ENCODE measurements at places on chromosomes 1 and 21.

DNA sequence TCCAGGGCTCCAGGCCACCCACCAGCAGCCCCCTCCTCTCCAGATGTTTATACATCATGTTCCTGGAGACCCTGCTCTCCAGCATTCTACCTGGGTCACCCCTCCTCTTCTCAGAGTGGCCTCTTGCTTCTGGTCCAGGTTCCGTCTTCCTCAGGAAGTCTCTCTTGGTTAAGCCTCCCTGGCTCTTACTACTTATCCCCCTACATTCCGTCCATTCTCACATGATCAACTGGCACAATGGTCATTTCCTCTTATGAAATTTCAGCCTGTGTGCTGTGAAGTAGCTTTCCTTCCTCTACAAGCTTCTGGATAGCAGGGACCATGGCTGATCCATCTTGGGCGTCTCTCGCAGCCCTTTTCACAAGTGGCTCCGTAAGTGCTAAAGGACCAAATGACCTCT lies 33.9 kb upstream of the ATP2B4 start:
- DNase-seq = no peak

- no peak for DNase-seq
Measured at GRCh38 chr21:43209575-43210453, 41.0 kb downstream of the CRYAA start.

- DNase-seq = no peak
Measured at GRCh38 chr1:110436635-110437034, 14.3 kb upstream of the PROK1 start.

DNA sequence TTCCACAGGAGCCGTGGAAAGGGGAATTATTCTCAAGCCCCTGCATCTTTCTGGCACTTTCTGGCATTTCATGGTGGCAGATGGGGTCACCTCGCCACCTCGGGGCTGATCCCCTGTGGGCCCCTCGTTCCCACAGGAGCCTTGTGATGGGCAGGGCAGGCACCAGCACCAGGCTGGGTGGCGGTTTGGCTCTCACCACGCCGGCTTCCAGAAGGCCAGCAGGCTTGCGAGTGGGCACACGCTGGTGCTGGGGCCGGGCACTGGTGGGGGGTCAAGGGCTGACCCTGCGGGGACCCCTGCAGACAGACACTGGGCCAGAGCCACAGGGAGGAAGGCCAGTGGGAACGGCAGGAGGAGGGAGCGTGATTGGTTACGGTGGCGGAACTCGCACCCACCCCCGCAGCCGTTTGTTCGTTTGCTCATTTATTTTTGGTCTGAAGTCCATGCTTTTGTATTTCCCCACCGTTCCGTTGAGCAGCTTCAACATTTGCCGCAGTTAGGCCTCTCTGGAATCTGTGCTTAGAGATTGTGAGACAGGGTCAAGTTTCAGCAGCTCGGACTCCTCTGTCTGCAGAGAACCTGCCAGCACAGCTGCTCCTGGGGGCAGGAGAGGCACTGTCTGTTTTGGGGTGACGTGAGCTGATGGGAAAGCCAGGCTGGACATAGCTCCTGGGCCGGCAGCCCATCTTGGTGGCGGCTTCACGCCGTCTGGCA lies 5.3 kb downstream of the COL18A1 start:
- no peak for DNase-seq

- DNase-seq = no peak
Measured at GRCh38 chr1:31531177-31531999, 44.9 kb upstream of the TINAGL1 start.

- no peak for DNase-seq
Measured at GRCh38 chr1:84164161-84164560, 20.1 kb downstream of the PRKACB start.

DNA sequence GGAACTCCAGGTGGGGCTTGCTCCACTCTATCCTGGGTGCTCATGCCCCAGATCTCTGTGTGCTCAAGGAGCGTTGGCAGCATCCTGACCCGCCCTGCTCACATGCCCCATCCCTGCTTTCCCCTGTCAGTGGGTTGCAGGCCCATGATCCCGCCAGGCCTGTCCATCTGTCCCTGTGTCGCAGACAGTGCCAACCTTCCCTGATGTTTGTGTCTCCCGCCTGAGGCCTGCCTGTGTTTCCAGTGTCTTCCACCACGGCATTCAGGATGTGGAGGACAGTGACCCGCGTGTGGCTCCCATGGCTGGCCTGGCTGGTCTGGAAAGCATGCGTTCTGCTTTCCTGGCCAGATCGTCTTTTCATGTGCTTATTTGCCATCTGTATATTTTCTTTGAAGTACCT lies 82.9 kb downstream of the PCBP3 start:
- no peak for DNase-seq

DNA sequence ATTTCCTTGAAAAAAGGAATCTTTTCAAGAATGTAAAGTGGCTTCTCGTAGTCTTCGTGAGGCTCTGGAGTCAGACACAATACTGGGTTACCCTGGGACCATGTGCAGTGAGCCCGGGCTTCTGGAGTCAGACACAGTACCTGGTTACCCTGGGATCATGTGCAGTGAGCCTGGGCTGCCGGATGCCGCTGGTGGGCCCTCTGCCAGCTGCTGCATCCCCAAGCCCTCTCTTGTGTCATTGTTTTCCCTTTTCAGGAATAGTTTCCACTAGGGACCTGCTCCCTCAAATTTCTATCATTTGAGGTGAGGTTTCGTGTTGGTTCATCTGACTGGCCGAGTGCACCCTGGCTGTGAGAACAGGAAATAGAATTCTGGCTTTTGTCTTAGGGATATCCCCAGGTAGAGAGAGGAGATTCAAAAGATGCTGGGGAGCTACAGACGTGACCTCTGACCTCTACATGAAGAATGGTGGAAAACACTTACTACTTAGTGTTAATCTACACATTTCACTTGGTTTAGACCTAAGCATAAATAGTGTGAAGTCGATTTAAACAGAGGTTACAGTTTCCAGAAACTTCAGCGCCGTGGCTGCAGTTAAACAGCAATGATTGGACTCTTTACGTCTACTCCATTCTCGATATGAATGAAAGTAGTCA lies 10.6 kb downstream of the ADARB1 start:
- DNase-seq = no peak

- no peak for DNase-seq
Measured at GRCh38 chr1:27981145-27981544, 21.4 kb downstream of the XKR8 start.

DNA sequence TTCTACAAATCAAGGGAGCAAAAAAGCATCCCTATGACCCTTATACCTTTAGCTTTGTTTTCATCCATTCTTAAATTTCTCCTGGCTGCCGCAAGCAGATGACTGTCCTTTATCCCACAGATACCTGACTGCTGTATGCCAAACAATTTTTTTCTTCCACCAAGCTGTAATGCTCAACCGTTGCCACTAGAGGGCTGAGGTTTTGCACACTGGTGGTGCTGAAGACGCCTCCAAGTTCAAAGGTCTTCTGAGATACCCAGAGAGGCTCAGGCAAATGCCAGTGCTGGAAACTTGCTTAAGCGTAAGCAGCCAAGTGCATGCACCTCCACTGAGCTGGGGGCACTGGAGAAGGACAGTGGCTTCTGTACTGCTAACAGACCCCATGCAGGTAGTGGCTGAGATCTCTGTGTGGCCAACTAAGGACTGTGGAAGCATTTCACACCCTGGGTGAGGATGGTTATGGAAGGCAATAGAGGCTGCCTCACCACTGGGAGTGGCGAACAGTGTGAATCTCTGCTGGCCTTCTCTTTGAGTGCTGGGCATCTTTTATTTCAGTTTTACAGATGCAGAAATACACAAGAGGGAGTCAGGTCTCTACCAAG lies 28.5 kb downstream of the CNIH3 start:
- peak; percentile 22 for DNase-seq

All from stimulated activated CD4-positive, alpha-beta T cell treated with anti-CD3 and anti-CD28 coated beads, TNF-alpha, amount 100 ng/mL, for 1 hour (primary cell).